Colonic mucosa (tissue), 4 donors: ENCODE measurements at places on chromosomes 2 and 18. TPM values are rescaled to one million over a fixed set of nuclear protein-coding genes. Genes with fewer than 3 reads are reported as not detected.
A peak's percentile ranks its signal among the peaks of the same experiment; 100 is the strongest.

DNA sequence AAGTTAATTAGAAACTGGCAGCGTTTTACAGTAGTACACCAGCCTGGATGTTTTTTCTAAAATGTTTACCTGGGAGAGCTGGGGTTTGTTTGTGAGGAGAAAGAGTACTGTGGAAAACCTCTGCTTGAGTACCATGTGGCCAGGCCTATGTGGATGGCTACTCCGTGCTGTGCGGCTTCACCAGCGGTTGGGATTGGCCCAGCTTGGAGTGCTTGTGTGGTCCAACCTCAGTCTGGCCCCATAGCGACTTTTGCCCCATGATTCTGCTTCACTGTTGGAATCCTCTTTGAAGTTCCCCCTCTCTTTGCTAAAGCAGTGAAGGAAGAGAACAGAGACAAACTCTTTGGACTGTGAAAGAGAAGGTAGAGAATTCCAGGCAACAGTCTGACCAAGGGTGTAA is 15.9 kb downstream of the CD8A start:
- DNase-seq, result no peak
- H3K36me3 ChIP-seq, result peaks cover 11% of the 10 kb centered on the region
- H3K4me1 ChIP-seq, result no peaks in the 10 kb centered on the region
- H3K4me3 ChIP-seq, result no peak overlapping the region
- no peak overlapping the region for H3K27ac ChIP-seq

GRCh38 chr18:79523736-79524180 is 128.0 kb downstream of the NFATC1 start:
- H3K36me3 ChIP-seq, result no peaks in the 10 kb centered on the region
- no peaks in the 10 kb centered on the region for H3K27me3 ChIP-seq
- H3K4me3 ChIP-seq, result no peak overlapping the region
- H3K27ac ChIP-seq, result peak overlapping the region; percentile 44
- peak; percentile 27 for DNase-seq

Gene CNDP1
- 0.10 TPM for total RNA-seq

DNA sequence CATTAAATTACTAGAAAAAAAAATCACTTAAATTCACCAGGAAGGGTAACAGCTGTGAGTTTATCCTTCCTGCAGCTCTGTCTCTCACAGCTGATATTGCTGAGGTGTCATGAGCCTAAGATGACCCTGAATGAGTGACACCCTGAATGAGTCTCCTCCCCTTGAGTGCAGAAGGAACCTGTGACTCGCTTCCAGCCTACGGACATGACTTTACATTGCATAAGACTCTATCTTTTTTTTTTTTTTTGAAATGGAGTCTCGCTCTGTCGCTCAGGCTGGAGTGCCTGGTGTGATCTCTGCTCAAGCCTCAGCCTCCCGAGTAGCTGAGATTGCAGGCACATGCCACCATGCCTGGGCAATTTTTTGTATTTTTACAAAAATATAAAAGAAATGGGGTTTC is 14.1 kb downstream of the MRO start:
- no peaks in the 10 kb centered on the region for H3K36me3 ChIP-seq
- no peak for DNase-seq
- H3K27me3 ChIP-seq, result no peaks in the 10 kb centered on the region
- no peak overlapping the region for H3K4me3 ChIP-seq
- H3K27ac ChIP-seq, result no peak overlapping the region
- H3K4me1 ChIP-seq, result no peaks in the 10 kb centered on the region

GRCh38 chr18:40751186-40751585 is 1203.8 kb upstream of the PIK3C3 start:
- H3K27me3 ChIP-seq, result no peaks in the 10 kb centered on the region
- no peaks in the 10 kb centered on the region for H3K36me3 ChIP-seq
- H3K27ac ChIP-seq, result no peak overlapping the region

GRCh38 chr18:49070552-49070951 is 119.8 kb upstream of the SMAD7 start:
- H3K27me3 ChIP-seq, result no peaks in the 10 kb centered on the region
- no peak overlapping the region for H3K27ac ChIP-seq
- DNase-seq, result no peak
- H3K4me1 ChIP-seq, result no peaks in the 10 kb centered on the region
- no peaks in the 10 kb centered on the region for H3K36me3 ChIP-seq

Gene SERPINB10
- not detected for total RNA-seq

- no peaks in the 10 kb centered on the region for H3K36me3 ChIP-seq
- no peaks in the 10 kb centered on the region for H3K4me1 ChIP-seq
- DNase-seq, result peak; percentile 22
- H3K27me3 ChIP-seq, result no peaks in the 10 kb centered on the region
These were observed 95.9 kb downstream of the NEB start for GRCh38 chr2:151638191-151638933.

GRCh38 chr2:136376798-136377211 is 258.9 kb upstream of the CXCR4 start:
- DNase-seq, result no peak
- H3K36me3 ChIP-seq, result no peaks in the 10 kb centered on the region
- no peak overlapping the region for H3K4me3 ChIP-seq

DNA sequence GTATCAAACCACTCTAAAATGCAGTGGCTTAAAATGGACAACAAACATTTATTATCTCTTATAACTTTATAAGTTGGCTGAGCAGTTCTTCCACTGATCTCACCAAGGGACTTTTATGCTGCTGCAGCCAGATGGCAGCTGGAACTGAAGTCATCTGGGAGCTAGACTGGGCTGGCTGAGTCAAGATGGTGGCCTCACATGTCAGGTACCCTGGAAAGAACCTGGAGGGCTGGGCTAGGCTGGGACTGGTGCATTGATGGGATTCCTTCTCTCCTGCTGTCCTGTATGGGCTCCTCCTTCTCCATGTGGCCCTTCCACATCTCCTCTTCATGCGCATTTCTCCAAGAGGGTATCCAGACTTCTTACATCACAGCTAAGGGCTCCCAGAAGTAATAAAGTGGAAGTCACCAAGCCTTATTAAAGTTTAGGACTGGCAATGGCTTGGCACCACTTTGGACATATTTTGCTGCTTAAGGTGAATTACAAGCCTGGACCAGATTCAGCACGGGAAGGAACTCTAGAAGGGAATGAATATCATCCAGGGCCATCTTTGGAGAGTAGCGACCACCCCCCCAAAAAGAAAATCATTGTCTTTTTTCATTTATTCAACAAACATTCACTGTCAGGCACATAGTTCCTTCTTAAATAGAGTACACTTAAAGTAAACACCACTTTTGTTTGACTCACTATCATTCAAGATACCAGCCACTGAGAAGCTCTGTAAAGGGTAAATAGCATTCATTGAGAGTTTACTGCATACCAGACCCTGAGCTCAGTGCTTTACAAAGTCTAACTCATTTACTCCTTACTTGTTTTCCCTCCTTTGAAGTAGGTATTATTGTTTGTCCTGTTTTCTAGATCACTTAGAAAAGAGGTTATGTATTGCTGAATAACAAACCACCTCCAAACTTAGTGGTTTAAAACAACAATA is 138.0 kb downstream of the ZFP36L2 start:
- no peaks in the 10 kb centered on the region for H3K27me3 ChIP-seq
- no peak overlapping the region for H3K4me3 ChIP-seq
- no peaks in the 10 kb centered on the region for H3K4me1 ChIP-seq
- DNase-seq, result no peak
- no peaks in the 10 kb centered on the region for H3K36me3 ChIP-seq

GRCh38 chr2:37365669-37366068 is 21.2 kb downstream of the QPCT start:
- no peak overlapping the region for H3K4me3 ChIP-seq
- DNase-seq, result no peak
- H3K36me3 ChIP-seq, result no peaks in the 10 kb centered on the region
- no peak overlapping the region for H3K27ac ChIP-seq
- no peaks in the 10 kb centered on the region for H3K27me3 ChIP-seq
- no peaks in the 10 kb centered on the region for H3K4me1 ChIP-seq
